Fibroblast of skin of left quadriceps (primary cell): ENCODE measurements at places on chromosomes 5 and 9.

DNA sequence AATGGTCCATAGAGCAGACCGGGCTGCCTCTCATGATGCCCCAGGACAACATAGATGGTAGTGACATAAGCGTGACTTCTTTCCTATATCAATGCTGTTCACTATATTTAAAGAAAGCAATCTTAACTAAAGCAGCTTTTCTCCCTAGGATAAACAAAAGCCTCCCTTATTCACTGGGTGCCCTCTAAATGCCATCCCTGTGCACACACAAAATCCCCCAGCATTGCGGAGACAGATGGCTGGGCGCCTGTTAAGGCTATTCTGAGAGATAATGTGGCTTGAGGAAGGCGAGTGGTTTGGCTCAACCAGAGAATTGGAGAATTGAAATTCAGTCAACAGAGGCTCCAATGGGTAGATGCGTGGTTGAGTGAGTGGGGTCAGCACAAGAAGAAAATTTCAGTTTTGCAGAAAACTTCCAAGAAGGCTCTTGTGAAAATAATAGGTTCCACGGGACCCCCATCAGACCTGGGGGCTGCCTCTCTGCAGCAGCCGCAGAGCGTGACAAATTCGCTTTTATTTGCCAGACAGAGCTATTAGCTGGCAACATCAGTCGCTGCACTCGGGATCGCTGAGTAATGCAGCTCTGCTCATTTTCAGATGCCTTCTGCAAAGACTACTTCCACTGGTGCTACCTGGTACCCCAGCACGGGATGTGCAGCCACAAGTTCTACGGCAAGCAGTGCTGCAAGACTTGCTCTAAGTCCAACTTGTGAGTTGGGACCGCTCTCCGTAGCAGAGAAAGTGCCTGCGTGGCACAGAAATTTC is 103.9 kb upstream of the ICE1 start:
- DNase-seq = no peak

DNA sequence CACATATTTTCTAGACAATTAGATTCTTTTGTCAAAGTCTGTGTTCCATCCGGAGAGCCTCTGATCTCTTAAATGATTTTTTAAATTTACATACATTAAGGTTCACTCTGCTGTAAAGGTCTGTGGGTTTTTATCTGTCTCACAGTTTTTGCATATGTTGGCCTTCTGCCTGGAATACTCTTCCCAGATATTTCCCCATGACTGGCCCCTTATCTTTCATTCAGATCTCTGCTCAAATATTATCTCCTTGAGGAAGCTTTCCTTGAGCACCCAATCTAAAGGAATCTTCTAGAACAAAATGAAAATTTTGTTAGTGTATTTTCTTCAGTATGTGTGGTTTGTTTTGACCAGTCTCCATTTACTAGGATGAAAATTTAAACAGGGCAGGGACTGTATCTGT is 26.3 kb downstream of the FAF2 start:
- peak; percentile 28 for DNase-seq

DNA sequence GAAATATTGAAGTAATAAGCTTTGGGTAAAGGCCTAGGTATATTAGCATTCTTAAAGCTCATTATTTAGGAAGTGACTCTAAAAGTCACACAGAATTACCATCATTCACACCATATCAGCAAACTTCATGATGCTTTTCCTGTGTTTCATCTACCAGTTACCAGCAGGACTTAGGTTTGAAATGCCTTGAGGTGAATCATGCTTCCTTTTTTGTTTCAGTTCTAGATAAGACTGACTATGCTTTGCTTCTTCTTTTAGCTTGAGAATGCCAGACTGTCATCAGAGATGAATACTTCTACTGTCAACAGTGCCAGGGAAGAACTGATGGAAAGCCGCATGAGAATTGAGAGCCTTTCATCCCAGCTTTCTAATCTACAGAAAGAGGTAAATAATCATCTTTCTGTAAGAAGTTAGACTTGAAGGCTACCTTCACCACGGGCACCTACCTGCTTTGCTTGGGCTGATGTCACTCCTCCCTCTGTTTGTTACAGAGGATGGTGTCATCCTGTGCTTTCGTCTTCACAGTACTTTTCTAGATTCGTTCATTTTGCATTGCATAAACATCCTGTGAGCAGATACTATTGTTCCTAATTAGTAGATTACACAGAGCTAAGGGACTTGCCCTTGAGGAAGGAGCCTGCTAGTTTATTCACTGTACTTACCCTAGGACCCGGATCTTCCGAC is 34.7 kb downstream of the LMNB1 start:
- DNase-seq = peak; percentile 9

DNA sequence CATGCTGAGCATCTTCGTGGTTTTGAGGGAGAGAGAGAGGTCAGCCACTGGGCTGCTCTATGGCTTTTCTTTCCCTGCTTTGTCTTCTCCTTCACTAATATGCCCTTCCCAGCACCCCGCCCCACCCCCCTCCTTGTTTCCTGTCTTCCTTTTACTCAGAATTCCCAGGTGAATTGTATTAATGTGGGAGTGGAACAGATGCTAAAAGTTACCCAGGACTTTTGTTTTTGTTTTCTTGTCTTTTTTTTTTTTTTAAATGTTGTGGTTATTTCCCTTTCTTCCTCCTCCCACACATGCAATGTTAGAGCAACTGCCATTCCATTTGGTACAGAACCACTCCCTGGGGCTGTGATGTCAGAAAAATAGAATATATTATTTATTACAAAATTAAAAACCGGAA is 442.7 kb upstream of the CD180 start:
- no peak for DNase-seq

DNA sequence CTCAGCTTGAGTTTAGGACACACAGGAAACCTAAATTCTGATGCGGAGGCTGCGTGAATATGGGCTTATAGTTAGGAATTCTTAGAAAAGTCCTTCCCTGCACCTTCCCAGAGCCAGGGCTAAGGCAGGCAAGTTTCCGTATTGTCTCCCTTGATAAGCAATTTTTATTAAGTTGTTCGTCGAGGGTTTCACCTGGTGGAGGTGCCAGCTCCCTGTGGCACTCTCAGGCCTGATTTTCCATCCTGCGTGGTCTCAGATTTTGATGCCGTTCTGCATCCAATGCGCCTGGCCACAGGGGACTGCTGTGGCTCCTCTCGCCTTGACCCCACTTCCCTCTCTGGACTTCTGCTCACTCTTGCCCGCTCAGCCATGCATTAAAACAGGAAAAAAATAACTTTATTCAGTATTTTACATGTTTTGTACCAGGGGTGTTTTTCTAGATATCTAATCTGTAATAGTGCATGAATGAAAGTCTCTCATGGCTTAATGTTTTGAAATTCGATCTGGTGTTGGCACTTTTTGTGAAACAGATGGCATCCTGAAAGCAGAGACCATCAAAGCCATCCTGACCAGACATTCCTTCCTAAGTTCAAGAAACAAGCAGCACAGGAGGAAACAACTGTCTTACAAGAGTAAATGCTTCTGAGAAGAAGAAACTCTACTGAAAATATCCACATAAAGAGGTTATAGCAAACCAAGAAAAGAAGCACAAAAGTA is 50.7 kb downstream of the TRIP13 start:
- no peak for DNase-seq

DNA sequence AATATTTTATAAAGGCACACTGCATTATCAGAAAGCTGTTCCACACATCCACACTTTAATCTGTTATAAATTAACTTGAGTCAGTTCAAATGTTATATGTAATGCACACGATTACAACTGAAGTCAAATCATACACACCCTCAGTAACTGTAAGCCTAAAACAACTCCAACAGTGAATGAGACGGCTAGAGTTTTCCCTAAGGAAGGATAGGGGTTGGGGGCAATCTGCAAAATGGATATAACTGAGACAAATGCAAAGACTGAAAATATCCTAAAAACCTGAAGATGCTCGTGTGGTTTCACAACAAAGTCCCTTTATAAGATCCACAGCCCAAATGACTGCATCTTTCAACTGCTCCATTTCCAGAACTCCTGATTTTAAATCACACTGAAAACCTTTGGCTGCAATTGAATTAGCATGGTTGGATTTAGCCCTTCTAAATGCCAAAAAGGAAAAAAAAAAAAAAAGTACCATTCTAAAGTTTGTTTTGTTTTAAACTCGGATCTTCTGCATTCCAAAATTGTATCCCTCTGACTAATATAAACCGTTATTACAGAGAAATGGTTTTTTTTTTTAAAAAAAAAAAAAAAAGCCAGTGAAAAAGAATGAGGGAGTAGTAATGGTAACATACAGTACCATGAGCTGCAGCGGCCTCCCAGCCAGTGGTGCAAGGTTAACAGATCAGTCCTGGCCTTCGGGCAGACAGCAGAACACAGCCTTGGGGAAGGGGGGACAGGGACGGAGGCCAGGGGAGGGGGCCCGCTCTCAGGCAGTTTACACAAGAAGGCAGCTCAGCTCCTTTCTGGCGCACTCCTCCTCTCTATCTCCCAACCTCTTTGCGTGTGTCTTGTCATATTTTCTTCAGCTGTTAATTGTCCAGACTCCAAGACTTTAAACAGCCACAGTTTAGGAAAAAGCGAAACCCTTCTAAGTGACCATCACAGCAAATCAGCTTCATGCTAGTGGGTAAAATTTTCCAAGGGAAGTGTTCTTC is 166.1 kb downstream of the BNC2 start:
- peak; percentile 53 for DNase-seq

DNA sequence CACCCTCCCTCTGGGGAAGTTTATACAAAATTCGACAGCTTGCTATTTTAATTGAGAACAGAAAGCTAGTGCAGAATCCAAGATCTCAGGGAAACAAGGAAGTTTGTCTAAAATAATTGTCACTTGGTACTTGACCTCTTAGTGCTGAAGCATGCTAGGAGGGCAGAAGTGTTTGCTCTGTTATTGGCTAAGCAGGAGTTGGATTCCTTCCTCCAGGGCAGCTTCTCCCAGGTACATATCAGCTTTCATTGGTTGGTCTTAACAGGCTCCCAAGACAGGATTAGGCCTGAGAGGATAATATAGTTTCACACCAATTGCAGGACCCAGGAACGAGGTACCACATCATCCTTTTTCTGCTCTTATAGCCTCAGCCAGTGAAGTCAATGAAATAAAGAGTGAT is 432.8 kb downstream of the IRX1 start:
- no peak for DNase-seq
